Stimulated activated CD4-positive, alpha-beta T cell treated with anti-CD3 and anti-CD28 coated beads, Interleukin-15, amount 100 ng/mL, for 48 hours (primary cell): ENCODE measurements at places on chromosomes 13 and 19.

DNA sequence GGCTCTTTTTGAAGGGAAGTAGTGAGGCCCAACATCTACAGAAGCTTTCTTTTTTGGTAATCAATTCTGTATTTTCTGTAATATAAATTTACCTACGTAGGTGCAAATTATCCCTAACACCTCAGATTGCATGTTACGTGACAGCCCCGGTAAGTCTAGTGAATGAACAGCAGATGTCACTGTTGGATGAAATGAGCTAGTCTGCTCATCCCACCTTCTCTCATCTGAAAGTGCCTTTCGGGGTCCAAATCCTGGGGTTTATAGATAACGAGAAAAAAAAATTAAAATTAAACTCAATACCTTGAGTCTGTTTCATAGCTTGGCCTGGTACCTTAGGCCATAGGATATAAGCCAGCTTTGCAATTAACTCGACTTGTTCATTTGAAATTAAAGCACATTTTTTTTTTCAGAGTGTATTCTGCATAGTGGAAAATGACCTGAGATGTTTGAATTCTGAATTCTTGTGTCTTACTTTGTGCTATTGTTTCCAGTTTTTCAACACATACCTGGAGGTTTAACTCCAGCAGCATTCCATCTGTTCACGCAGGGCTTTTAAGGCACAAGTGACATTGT, 548.2 kb downstream of the GPC5 start:
- DNase-seq = no peak

- no peak for DNase-seq
These were observed 7.6 kb upstream of the TSPAN16 start for GRCh38 chr19:11288349-11288748.

- no peak for DNase-seq
These were observed 192.2 kb upstream of the TSHZ3 start for GRCh38 chr19:31541396-31541795.

DNA sequence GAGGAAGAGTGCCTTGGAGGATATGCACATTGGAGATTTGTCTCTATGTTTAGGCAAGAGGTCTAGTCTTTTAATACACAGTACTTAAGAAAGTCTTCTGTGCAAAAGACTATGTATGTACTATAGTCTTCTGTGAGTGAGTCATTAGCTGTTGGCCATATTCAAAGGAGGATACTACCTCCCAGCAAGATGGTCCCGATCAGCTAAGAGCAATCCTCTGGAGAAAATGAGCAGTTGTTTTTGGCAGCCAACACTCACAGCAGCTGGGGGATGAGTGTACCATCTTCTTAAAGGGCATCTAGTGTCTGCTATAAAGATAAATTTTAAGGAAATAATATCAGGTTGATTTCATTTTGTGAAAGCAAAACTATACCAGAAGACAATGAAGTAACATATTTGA, 487.8 kb downstream of the KCTD12 start:
- no peak for DNase-seq
